Glomerular endothelial cell (primary cell): ENCODE measurements at places on chromosomes 16 and 17. TPM values are rescaled to one million over a fixed set of nuclear protein-coding genes. Genes with fewer than 3 reads are reported as not detected.

- DNase-seq, result no peak
Measured at GRCh38 chr16:71423865-71424264, 18.0 kb downstream of the TLE7 start.

DNA sequence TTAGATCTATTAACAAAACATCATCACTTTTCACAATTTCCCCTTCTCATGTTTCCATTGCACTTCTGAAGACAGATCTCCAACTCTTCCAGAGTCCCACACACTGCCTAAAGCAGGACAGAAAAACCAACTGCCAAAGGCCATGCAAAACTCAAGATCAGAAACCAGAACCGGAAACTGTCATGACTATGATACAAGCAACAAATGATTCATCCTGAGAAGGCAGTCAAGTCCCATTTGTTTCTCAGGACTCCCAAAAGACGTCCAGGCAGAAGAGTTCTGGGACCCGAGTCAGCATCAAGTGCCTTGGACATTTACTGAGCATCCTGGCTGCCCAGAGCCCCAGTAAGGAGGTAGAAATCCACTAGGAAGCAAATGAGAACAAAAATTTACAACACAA lies 38.8 kb downstream of the ERN1 start:
- DNase-seq, result no peak

GRCh38 chr17:27384726-27385125 lies 71.5 kb upstream of the KSR1 start:
- no peak for DNase-seq

DNA sequence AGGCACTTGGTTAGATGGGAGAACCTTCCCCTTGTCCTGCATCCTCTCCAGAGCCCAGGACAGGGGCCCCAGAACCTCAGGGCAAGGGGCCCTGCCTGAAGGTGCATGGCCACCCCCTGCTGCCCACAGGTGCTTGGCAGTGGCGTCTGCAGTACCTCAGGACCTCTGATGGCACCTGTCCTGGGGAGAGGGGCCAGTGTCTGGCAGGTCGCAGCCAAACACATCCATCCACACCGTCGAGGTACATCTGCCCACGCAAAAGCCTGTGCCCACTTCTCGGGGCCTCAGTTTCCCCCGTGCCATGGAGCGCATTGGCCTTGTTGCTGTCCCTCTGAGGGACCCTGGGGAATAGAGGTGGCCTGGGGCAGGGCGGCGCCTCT lies 9.3 kb downstream of the MAP2K3 start:
- DNase-seq, result no peak

DNA sequence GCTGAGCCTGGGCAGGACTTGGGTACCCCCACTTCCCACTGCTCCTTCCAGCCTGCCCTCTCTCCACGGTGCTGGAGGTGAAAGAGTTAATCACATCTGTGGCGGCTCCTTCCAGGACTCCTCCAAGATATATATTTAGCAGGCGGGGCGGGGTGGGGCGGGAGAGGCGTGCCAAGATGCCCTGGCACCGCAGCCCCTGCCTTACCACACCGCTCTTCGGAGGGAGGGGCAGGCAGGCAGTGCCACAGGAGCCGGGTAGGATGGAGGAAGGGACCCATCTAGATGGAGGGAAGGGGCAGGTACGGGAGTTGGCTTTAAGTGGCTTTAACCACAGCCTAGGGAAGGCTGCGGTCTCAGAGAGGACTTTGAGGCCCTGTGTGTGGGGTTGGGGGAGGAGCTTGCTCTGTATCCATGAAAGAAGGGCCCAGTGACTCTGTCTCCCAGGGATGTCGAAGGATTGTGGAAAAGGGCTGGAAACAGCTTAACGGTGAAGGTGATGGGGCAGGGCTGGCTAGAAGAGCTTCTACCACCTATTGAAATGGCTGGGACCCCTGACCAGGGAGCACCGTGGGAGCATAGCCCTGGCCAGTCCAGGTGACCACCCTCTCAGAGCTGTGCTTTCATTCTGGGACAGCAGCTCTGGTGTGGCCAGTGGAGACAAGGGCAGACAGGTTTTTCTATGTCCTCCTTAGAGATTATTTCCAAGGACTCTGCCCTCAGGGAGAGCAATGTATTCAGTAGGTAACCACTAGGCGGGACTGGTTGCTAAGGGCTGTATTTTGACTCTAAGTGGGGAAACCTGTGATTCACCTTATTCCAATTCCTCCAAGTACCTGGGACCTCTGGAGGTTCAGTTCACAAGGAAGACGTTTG lies 13.0 kb downstream of the GPR142 start:
- DNase-seq, result no peak

- DNase-seq, result no peak
Measured at GRCh38 chr17:48995304-48995973, 1.7 kb upstream of the IGF2BP1 start.

DNA sequence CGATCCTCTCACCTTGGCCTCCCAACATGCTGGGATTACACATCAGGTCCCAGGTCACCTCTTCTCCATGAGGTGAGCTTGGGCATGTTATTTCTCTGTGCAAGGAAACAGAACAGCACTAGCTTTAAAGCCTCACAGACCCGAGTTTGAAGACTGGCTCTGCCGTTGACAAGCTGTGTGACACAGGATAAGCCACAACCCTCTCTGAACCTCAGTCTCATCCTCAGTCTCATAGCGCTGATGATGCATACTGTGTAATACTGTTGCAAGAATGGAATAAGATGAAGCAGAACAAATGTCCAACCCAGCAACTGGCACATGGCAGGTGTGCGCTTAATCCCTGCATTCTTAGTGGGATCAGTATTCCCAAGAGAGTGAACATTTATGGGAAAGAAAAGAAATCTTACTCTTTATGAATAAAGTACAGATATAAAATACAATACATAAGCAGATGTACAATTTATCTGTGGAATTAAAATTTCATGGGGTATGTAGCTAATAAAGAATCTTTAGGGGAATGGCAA lies 43.5 kb downstream of the ABAT start:
- no peak for DNase-seq

GRCh38 chr16:23868136-23868535 lies 32.4 kb downstream of the PRKCB start:
- no peak for DNase-seq

DNA sequence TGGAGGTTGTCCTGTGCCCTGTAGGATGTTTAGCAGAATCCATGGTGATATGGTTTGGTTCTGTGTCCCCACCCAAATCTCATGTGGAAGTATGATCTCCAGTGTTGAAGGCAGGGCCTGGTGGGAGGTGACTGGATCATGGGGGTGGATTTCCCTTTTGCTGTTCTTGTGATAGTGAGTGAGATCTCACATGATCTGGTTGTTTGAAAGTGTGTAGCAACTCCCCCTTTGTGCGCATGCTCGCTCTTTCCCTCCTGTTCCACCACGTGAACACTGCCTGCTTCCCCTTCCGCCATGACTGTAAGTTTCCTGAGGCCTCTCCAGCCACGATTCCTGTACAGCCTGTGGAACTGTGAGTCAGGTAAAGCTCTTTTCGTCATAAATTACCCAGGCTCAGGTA lies 61.9 kb downstream of the ARHGAP17 start:
- DNase-seq, result no peak

DNA sequence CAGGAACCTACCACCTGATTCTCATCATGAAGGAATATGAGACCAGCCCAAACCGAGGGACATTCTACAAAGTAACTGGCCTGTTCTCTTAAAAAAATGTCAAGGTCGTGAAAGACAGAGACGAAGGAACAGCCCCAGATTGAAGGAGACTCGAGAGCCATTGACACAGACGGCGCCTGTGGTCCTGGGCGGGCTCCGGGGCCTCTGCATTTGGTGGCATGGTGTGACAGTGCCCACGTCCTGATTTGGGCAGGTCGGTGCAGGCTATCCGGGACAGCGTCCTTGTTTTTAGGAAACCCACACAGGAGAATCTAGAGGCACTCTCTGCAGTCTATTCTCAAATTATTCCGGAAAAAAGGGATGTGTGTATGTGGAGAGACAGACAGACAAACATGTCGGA lies 64.1 kb downstream of the ADCY9 start:
- DNase-seq, result no peak

DNA sequence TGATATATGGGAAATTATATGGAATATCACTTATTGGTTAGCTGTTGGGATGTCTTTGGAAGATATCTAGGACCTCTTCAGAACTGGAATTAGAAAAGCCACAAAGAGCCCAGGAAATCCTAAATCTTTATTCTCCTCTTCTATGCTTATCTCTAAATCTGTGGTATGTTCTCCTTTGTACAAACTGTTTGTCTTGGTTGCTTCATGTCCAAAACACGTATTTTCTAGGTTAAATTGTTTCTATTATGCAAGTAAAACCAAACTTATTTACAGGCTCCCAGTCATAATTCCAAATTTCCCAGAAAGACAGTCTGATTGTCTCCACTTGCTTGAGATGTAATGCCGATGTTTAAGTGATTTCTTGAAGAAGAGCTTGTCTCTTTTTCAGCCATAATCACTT lies 650.9 kb downstream of the CDH11 start:
- no peak for DNase-seq

DNA sequence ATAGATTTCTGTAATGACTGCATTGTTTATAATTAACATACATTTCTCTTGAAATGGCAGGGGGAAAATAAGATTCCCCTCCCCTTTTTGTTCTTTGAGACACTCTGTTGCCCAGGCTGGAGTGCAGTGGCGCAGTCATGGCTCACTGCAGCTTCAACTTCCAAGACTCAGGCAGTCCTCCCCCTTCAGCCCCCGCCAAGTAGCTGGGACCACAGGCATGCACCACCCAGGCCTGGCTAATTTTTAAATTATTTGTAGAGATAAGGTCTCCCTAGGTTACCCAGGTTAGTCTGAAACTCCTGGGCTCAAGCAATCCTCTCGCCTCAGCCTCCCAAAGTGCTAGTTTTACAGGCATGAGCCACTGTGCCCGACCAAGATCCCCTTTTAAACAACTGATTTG lies 67.7 kb downstream of the KATNIP start:
- no peak for DNase-seq

DNA sequence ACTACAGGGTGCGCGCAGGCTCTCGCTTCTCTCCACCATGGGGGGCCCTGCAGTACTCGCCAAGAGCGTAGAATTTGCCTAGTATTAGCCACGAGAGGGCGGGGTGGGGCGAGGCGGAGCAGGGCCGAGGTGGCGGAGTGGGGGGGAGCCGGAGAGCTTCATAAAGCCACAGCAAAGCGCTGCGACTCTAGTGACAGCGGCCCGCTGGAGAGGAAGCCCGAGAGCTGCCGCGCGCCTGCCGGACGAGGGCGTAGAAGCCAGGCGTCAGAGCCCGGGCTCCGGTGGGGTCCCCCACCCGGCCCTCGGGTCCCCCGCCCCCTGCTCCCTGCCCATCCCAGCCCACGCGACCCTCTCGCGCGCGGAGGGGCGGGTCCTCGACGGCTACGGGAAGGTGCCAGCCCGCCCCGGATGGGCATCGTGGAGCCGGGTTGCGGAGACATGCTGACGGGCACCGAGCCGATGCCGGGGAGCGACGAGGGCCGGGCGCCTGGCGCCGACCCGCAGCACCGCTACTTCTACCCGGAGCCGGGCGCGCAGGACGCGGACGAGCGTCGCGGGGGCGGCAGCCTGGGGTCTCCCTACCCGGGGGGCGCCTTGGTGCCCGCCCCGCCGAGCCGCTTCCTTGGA lies at the start of gene TBX21:
TSS of gene TBX21 (plus strand) at position 190 of the 627 bp plus-strand sequence. CDS start at position 409, 219 bp downstream.
- no peak for DNase-seq

GRCh38 chr17:13835151-13835550 lies 233.4 kb upstream of the HS3ST3A1 start:
- no peak for DNase-seq

- DNase-seq, result no peak
Measured at GRCh38 chr17:31570231-31570630, 178.8 kb downstream of the RAB11FIP4 start.

GRCh38 chr17:27246537-27246936 lies 47.4 kb upstream of the WSB1 start:
- no peak for DNase-seq

DNA sequence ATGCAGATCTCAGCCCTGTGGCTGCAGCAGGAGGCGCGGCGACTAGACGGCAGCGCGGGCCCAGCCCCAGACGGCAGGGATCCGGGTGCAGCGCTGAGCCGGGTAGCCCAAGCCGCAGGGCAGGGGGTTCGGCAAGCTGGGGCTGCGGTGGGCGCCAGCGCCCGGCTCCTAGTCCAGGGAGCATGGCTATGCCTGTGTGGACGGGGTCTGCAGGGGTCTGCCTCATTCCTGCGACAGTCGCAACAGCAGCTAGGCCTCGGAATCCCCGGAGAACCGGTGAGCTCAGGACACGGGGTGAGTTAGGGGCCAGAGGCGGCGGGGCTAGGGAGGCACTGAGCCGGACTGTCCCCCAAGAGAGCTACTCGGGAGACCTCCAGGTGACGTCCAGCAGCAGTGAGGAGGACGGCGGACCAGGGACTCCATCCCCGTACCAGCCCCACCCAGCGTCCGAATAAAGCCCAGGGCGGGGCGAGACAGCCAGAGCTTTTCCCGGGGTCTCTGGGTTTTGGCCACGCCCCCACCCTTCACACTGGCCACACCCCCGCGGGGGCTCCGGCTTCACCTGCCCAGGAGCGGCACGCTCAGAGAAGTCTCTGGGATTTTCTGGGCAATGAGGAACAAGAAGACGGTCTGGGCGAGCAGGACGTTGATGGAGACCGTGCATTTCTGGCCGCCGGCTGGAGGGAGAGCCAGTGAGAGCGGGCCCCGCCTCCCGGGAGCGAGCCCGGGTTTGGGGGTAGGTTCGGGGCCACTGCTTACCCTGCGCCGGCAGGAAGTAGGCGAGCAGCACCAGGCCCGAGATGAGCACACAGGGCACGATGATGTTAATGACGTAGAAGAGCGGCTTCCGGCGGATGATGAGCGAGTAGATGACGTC lies 1.1 kb downstream of the C17orf107 start:
- DNase-seq, result no peak

DNA sequence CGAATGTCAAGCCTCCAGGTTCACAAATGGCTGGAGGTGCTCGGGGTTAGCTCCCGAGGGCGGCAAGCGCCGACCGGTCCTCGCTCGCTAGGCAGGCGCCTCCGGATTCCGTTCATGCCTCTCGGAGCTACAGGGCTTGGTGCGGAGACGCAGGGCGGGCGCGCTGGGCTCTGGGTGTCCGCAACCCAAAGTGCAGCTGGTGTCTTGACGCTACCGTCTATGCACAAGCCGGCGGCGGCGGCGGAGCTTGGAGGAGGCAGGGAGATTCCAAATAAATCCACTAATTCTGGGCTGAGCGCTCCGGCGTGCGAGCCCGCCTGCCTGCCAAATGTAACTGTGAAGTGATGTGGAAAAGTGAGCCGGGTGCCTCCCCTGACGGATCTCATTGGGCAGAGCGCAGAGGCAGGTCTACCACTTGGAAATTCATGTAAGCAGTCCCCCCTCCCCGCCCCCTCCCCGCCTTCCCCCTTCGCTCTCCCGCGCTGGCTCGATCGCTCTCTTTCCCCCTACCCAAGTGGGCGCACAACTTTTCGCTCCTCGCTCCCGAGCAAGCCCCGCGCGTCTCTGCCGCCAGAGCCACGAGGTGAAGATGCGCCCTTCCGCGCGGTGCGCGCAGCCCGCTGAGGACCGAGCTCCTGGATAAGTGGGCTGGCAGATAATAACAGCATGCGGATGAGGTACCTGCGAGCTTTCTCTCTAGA lies at the start of gene CDH8:
TSS of gene CDH8 (minus strand) at position 338 of the 701 bp plus-strand sequence. CDS start 15,035 bp downstream, outside the sequence.
- no peak for DNase-seq

PITPNM3 gene
- 0.15 and 0.82 TPM in 2 replicates for total RNA-seq

SPNS2 gene
- total RNA-seq, result 69.1 and 92.0 TPM in 2 replicates

CIAO2B gene
- total RNA-seq, result 85.1 and 97.3 TPM in 2 replicates

GAST gene
- not detected in 2 replicates for total RNA-seq

USP43 gene
- 0.35 and 1.6 TPM in 2 replicates for total RNA-seq

MYO15A gene
- total RNA-seq, result 0.18 and 0.92 TPM in 2 replicates
